ENCODE measurements at places on chromosomes 12 and 14. TPM values are rescaled to one million over a fixed set of nuclear protein-coding genes. Genes with fewer than 3 reads are reported as not detected.

HOTAIR gene
- not detected for total RNA-seq

DNA sequence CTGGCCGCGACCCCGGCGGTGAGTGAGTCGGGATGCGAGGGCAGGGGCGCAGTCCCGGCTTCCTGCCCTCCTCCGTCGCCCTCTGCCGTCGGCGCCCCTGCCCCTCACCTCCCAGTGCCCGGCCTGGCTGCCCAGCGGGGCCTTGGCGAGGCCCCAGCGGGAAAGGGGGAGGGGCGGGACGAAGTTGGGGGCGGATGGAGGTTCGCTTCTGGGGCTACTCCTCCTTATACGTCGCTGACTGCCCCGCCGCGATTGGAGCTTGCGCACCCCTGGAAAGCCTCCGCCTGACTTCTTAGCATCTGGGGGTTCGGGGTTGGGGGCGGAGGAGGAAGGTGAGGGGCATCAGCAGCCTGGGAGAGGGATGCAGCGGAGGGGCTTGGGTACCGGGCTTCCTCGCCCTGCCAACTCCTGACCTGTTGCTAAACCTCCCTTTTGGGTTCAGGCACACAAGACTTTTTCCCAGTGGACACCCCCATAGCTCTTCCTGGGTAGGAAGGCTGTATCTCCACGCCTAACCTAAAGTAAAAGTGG lies 406 bp downstream of the TMEM263 start:
- DNase-seq, result no peak

- DNase-seq, result no peak
Measured at GRCh38 chr14:74792249-74793039, 29.3 kb downstream of the YLPM1 start.

DNA sequence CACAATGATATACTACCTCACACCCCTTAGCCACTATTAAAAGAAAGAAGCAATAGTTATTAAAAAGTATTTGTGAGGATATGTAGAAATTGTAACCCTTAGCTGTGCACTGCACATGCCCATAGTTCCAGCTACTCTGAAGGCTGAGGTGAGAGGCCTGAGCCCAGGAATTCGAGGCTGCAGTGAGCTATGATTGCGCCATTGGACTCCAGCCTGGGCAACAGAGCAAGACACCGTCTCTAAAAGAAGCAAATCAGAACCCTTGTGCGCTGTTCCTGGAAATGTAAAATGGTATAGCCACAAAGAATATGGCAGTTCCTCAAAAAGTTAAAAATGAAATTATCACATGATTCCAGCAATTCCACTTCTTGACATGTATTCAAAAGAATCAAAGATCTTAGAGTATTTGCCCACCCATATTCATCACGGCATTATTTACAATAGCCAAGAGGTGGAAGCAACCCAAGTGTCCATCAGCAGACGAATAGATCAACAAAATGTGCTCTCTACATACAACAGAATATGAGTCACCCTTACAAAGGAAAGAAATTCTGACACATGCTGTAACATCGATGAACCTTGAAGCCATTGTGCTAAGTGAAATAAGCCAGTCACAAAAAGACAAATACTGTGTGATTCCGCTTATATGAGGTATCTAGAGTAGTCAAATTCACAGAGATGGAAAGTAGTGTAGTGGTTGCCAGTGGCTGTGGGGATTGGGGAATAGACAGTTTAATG lies 23.7 kb upstream of the YLPM1 start:
- DNase-seq, result no peak

GRCh38 chr12:68065163-68065562 lies 75.9 kb downstream of the IFNG-AS1 start:
- no peak for DNase-seq

SNW1 gene
- 62.0 TPM for total RNA-seq

DNA sequence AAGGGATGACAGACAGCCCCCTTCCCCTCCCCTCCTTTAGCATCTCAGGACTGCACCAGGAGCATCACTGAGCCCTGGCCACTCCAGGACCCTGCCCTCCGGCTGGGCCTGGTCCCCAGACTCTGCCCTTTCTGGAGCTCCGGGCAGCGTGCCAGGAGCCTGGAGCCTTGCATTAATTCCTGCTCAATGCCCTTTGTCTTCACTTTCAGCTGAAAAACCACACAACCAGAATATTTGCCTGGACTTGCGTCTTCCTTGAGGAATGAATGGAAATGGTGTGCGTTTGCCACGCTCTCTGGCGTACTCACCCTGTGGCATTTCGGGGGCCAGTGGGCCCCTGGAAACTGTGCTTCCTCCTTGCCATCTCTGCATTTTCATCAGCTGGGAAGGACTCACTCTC lies 8.5 kb upstream of the RFLNA start:
- DNase-seq, result no peak

MIP gene
- not detected for total RNA-seq

- DNase-seq, result no peak
Measured at GRCh38 chr14:64293976-64294671, at the start of gene ESR2. ESR2 (minus strand) TSS chr14:64294371; CDS start chr14:64282985, 11,386 bp downstream.

DNAI7 gene
- not detected for total RNA-seq

- DNase-seq, result no peak
Measured at GRCh38 chr14:31895646-31896045, 181.5 kb upstream of the ARHGAP5 start.

- no peak for DNase-seq
Measured at GRCh38 chr14:69573205-69573830, 1.4 kb downstream of the CCDC177 start.

- DNase-seq, result no peak
Measured at GRCh38 chr12:69998922-69999321, 173.9 kb downstream of the MYRFL start.

WSCD2 gene
- not detected for total RNA-seq

KCNK13 gene
- total RNA-seq, result 0.12 TPM

DNA sequence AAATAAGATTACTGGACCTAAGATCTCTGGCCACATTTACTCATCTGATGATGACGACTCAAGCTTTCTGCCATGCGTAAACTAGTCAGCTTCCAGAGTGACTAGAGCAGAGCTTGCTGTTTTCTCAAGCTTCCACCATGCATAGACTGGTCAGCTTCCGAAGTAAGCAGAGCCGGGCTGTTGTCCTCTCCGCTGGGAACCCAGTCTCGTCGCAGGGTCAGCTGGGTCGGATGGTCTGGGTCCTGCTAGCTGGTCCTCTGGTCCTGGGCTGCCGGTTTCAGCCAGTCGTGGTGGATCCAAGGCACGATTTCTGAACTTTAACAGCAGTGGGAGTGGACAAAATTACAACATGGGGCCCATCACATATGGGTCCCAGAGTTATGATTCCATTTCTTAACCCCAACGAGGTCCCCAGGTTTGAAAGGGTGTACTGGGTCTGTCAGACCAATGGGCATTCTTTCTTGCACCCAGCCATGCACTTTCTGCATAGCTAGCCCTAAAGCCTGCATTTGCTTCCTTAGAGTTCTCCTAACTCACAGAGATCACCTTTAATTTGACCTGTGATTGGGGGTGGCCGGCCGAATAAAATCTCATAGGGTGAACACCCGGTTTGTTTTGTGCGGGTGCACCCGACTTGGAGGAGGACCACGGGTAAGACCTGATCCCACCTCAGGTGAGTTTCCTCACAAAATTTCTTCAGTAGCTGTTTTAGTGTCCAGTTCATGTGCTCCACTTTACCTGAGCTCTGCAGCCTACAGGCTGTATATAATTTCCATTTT lies 1312.8 kb downstream of the TMEM121 start:
- no peak for DNase-seq

TUNAR gene
- total RNA-seq, result 0.06 TPM

MTHFD1 gene
- 122 TPM for total RNA-seq

DNA sequence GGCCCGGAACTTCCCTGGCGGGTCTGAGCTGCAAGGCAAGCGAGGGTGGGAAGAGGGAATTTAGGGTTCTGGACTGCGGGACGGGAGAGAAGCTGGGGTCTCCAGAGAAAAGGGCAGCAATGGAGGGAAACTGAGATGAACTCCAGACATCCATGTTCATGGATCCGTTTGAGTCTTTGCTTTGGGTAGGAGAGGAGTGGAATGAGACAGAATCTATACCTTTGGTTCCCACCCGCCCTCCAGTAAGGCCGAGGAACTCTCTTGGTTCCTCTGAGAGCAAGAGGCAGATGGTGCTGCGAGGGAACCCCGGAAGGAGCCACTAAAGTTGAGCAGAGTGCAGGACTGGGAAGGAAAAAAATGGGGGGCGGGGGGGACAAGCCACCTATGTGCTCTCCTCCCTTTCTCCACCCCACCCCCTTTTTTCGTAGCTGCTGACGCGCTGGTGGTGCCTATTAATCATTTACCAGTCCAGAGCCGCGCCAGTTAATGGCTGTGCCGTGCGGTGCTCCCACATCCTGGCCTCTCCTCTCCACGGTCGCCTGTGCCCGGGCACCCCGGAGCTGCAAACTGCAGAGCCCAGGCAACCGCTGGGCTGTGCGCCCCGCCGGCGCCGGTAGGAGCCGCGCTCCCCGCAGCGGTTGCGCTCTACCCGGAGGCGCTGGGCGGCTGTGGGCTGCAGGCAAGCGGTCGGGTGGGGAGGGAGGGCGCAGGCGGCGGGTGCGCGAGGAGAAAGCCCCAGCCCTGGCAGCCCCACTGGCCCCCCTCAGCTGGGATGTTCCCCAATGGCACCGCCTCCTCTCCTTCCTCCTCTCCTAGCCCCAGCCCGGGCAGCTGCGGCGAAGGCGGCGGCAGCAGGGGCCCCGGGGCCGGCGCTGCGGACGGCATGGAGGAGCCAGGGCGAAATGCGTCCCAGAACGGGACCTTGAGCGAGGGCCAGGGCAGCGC lies 1.2 kb downstream of the SSTR1 start:
- no peak for DNase-seq

DNA sequence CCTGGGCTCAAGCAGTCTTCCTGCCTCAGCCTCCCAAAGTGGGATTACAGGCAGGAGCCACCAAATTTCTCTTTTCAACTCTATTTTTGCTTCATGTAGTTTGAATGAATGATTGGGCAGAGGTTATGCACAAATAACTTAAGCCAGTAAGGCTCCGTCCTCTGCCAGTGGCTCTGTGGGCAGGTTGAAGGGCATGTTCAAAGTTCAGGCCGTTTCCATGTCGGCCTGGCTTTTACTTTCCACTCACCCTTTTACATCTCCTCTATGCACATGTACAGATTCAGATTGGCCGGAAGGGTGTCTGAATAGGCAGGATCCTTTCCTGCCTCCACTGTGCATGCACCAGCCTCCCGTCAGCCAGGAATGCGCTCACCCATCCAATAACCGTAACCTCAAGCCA lies 132.3 kb downstream of the EML1 start:
- DNase-seq, result no peak

GPRC5A gene
- total RNA-seq, result 142 TPM

SLC25A21 gene
- total RNA-seq, result 1.5 TPM

NYNRIN gene
- total RNA-seq, result 6.2 TPM

FOXN4 gene
- not detected for total RNA-seq

GRCh38 chr12:41120211-41120610 lies 67.9 kb upstream of the PDZRN4 start:
- DNase-seq, result no peak

GRCh38 chr12:100554608-100555077 lies 18.8 kb upstream of the GAS2L3 start:
- DNase-seq, result no peak

PLCZ1 gene
- not detected for total RNA-seq

- no peak for DNase-seq
Measured at GRCh38 chr12:26938701-26939062, 412 bp downstream of the FGFR1OP2 start.

- DNase-seq, result no peak
Measured at GRCh38 chr12:89657066-89657465, 51.6 kb downstream of the ATP2B1 start.

DNA sequence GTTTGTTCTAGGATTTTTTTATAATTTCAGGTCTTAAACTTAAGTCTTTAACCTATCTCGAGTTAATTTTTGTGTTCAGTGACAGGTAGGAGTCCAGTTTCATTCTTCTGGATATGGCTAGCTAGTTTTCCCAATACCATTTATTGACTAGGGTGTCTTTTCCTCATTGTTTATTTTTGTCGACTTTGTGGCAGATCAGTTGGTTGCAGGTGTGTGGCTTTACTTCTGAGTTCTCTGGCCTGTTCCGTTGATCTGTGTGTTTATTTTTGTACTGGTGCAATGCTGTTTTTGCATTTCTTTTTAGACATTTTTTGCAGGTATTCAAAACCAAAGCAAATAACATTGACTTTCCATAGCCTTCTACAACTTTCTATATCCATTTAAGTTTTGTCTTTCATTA lies 121.7 kb downstream of the ETNK1 start:
- DNase-seq, result no peak

DNA sequence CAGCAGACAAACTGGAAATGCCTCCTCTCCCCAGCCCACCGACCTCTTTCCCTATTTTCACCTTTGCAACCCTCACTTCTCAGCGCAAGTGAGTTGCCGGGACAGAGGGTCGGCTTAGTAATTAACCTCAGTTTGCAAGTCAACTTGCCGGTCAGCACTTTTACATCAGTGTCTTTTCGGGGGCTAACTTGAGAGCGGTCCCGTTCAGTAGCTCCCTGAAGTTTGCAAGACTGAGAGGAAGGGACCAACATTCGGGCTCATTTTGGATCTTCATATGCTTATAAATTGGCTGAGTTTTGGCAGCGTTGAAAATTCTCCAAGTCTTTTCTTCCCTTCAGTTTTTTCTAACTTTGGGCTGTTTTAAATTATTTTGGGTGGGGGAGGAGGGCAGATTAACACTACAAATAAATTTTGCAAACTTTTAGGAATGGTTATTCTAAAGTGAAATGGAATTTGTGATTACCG lies 846 bp downstream of the BRMS1L start:
- no peak for DNase-seq

Measured in epithelial cell of proximal tubule (primary cell).